Stimulated activated CD8-positive, alpha-beta memory T cell treated with anti-CD3 and anti-CD28 coated beads, Interleukin-4, amount 100 ng/mL, for 4 hours (primary cell): ENCODE measurements at places on chromosomes 11 and 22.

GRCh38 chr11:105033343-105033742 lies 1.6 kb downstream of the CASP1 start:
- no peak for DNase-seq

GRCh38 chr11:73055655-73056354 lies 86.3 kb downstream of the FCHSD2 start:
- DNase-seq, result no peak

DNA sequence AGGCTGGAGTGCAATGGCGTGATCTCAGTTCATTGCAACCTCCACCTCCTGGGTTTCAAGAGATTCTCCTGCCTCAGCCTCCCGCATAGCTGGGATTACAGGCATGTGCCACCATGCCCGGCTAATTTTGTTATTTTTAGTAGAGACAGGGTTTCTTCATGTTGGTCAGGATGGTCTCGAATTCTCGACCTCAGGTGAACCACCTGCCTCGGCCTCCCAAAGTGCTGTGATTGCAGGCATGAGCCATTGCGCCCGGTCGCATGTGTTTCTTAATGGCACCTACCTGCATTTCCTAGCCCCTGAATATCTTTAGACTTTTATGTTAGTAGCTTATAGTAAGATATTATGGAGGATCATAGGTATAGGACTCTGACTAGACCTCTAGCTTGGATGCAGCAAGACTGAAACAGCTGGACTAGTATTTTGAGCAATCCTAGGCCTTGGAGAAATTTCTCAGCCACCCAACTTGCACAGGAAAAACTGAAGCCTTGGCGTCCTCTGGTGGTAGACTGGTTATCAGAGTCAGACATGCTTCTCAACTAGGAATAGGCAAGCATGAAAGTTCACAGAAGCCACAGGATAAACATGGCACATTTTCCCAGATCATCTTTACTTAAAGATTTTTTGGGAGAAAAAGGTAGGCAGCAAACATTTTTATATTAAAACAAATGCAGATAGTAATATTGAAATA lies 22.7 kb upstream of the C1QTNF4 start:
- DNase-seq, result no peak

DNA sequence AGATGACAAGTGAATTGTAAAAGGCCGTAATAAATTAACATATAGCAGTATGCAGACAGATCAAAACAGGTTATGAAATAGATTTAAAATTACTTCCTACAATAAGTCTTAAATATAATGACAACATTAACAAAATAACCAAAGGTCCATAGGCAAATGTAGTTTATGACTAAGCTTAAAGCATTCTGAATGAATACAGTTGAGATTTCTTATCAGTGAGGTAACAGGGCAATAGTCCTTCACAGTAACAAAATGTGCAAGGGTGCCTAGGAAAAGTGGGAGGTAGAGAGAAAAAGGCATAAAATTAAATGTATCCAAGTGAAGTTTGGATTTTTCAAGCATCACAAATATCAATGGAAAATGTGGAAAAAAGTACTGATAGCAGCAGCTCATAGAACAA lies 20.9 kb upstream of the P4HA3 start:
- DNase-seq, result no peak

DNA sequence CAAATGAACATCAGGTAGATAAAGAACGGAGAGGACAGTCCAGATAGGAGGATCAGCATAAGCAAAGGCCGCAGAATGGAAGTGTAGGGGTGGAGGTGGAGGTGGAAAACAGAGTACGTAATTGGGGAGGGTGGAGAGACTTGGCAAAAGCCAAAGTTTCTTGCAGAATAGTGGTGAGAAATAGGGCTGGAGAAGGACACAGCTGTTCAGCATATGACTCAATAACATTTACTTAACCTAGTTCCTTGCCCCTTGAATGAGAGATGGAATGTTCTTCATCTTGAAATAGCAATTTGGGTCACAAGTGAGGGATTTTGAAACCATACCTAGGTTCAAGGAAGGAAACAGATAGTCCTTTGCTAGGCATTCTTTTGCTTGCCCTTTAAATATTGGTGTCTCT lies 235.9 kb upstream of the ARHGAP20 start:
- DNase-seq, result no peak

- peak; percentile 9 for DNase-seq
These were observed 866 bp downstream of the EXPH5 start for GRCh38 chr11:108592591-108593213.
